ENCODE measurements at places on chromosomes 5 and 9.

DNA sequence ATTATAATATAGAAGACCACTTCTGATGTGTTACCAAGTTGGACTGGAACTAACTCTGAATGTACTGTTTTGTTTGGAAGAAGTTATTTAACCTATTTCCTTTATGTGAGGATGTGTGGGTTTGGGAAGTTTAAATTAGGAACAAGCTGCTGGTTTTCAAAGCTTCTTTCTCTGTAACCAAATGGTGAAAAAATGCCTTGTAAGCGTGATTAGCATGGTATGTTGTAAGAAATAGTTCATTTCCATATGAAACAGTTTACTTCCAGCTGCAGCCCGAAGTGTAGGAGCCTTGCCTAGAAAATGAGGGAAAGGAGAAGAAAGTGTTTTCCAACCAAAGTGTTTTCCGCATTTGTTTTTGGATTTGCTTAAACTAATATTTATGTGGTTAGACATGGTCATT lies 36.0 kb downstream of the TTC1 start:
- no peak for DNase-seq

- DNase-seq = no peak
Observed at GRCh38 chr9:34927061-34927460, 31.0 kb upstream of the PHF24 start.

GRCh38 chr5:133918316-133918715 lies 50.1 kb downstream of the C5orf15 start:
- no peak for DNase-seq

- no peak for DNase-seq
Observed at GRCh38 chr9:122056484-122056883, 36.6 kb downstream of the TTLL11 start.

Measured in urinary bladder (tissue), 4 donors.